Dermis lymphatic vessel endothelial cell (primary cell): ENCODE measurements at places on chromosomes 6 and 20. TPM values are rescaled to one million over a fixed set of nuclear protein-coding genes. Genes with fewer than 3 reads are reported as not detected.

The CST4 gene
- not detected in 2 replicates for total RNA-seq

The ZFAND3 gene
- 16.1 and 19.7 TPM in 2 replicates for total RNA-seq

The RNF182 gene
- 0.09 and 0.22 TPM in 2 replicates for total RNA-seq

The CALHM4 gene
- 0.11 and 0.26 TPM in 2 replicates for total RNA-seq

The HAO1 gene
- not detected in 2 replicates for total RNA-seq

The CENPW gene
- 2.4 and 4.2 TPM in 2 replicates for total RNA-seq
